ENCODE measurements at places on chromosomes 4 and X.

- no peaks in the 10 kb centered on the region for H3K36me3 ChIP-seq
- no peaks in the 10 kb centered on the region for H3K27me3 ChIP-seq
- H3K4me3 ChIP-seq = no peak overlapping the region
- H3K4me1 ChIP-seq = peaks cover 30% of the 10 kb centered on the region
These were observed 115.4 kb upstream of the NAP1L5 start for GRCh38 chr4:88813013-88813412.

DNA sequence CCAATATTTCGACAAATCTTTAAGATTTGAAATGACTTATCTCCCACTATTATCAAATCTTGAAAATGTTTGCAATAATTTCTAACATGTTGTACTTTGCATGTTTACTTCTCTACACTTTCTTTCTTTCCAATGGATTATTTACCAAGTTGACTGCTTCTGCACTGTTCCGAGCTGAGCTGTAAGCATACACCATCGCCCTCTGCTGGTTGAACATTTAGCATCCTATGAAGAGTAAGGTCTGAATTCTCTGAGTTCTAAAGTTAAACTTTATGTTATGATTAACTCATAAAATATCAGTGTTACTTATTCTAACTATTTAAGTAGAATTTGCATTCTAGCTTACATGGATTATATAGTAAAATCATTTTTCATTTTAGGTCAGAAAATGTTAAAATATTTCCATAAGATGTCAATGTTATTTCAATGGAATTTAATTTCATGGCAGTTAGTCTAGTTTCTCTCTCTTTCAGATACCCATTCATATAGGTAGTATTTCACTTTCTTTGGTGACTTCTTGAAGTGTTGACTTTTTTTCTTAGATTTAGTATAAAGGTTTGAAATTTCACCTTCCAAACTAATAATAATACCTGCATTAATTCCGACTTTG lies 137.4 kb downstream of the DKK2 start:
- DNase-seq = peak; percentile 81
- no peaks in the 10 kb centered on the region for H3K27me3 ChIP-seq
- no peak overlapping the region for H3K27ac ChIP-seq
- H3K36me3 ChIP-seq = no peaks in the 10 kb centered on the region

GRCh38 chrX:16671005-16671404 lies 21.0 kb downstream of the S100G start:
- H3K4me1 ChIP-seq = no peaks in the 10 kb centered on the region
- DNase-seq = peak; percentile 48
- H3K27me3 ChIP-seq = no peaks in the 10 kb centered on the region
- peaks cover 24% of the 10 kb centered on the region for H3K36me3 ChIP-seq

GRCh38 chr4:103634236-103634635 lies 85.5 kb downstream of the TACR3 start:
- H3K27ac ChIP-seq = no peak overlapping the region
- H3K27me3 ChIP-seq = no peaks in the 10 kb centered on the region
- no peak overlapping the region for H3K4me3 ChIP-seq
- no peak for DNase-seq

GRCh38 chrX:8988446-8988845 lies 45.5 kb downstream of the FAM9B start:
- no peaks in the 10 kb centered on the region for H3K27me3 ChIP-seq
- H3K4me1 ChIP-seq = peaks cover 9% of the 10 kb centered on the region
- no peaks in the 10 kb centered on the region for H3K36me3 ChIP-seq
- peak; percentile 45 for DNase-seq

GRCh38 chr4:173763389-173763788 lies 233.4 kb upstream of the HAND2 start:
- H3K4me1 ChIP-seq = peaks cover 13% of the 10 kb centered on the region
- H3K36me3 ChIP-seq = no peaks in the 10 kb centered on the region
- no peaks in the 10 kb centered on the region for H3K27me3 ChIP-seq
- no peak overlapping the region for H3K4me3 ChIP-seq
- H3K27ac ChIP-seq = no peak overlapping the region
- no peak for DNase-seq

GRCh38 chr4:71559957-71560571 lies 221.2 kb downstream of the SLC4A4 start:
- H3K27ac ChIP-seq = no peak overlapping the region
- no peaks in the 10 kb centered on the region for H3K36me3 ChIP-seq
- H3K27me3 ChIP-seq = no peaks in the 10 kb centered on the region

DNA sequence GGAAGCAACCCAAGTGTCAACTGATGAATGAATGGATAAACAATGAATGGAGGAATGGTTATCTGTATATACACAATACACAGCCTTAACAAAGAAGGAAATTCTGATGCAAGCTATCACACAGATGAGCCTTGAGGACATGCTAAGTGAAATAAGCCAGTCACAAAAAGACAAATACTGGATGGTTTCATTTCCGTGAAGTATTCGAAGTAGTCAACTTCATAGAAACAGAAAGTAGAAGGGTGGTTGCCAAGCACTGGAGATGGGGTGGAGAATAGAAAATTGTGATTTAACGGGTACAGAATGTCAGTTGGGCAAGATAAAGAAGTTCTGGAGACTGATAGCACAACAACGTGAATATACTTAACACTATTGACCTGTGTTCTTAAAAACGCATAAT lies 28.2 kb downstream of the CENPU start:
- DNase-seq = no peak
- H3K36me3 ChIP-seq = no peaks in the 10 kb centered on the region
- H3K27me3 ChIP-seq = no peaks in the 10 kb centered on the region

GRCh38 chr4:54971474-54971950 lies 153.9 kb downstream of the KDR start:
- peak; percentile 74 for DNase-seq
- H3K27me3 ChIP-seq = peaks cover 6% of the 10 kb centered on the region
- H3K4me3 ChIP-seq = no peak overlapping the region
- H3K4me1 ChIP-seq = no peaks in the 10 kb centered on the region
- no peak overlapping the region for H3K27ac ChIP-seq
